T-helper 2 cell treated with Interferon-gamma antibody and Interleukin-4, amounts not matched to agents 100 ng/mL and 5 ng/mL, for 36 hours (primary cell): ENCODE measurements at places on chromosomes 5 and 9. TPM values are rescaled to one million over a fixed set of nuclear protein-coding genes. Genes with fewer than 3 reads are reported as not detected.

PCDHGA9 gene
- 0.25 and 0.34 TPM in 2 replicates for total RNA-seq

GFI1B gene
- total RNA-seq, result not detected in 2 replicates

OR1Q1 gene
- not detected in 2 replicates for total RNA-seq

PURA gene
- total RNA-seq, result 10.9 and 12.7 TPM in 2 replicates

NUTM2F gene
- not detected in 2 replicates for total RNA-seq

NRARP gene
- 1.5 and 1.7 TPM in 2 replicates for total RNA-seq

RELL2 gene
- 20.1 and 21.1 TPM in 2 replicates for total RNA-seq

C9orf50 gene
- not detected in 2 replicates for total RNA-seq

IPO11 gene
- 33.1 and 33.7 TPM in 2 replicates for total RNA-seq

ADGRD2 gene
- not detected in 2 replicates for total RNA-seq

IFNB1 gene
- total RNA-seq, result not detected in 2 replicates

SPRY4 gene
- total RNA-seq, result 0.23 and 0.25 TPM in 2 replicates

FOXE1 gene
- 0.05 and 0.07 TPM in 2 replicates for total RNA-seq

SH3GL2 gene
- not detected in 2 replicates for total RNA-seq

DMRT3 gene
- total RNA-seq, result not detected in 2 replicates

FYB1 gene
- 193 and 203 TPM in 2 replicates for total RNA-seq

SLC34A1 gene
- total RNA-seq, result 0.07 and 0.11 TPM in 2 replicates

SOX30 gene
- 0.11 and 0.16 TPM in 2 replicates for total RNA-seq

ANKRD31 gene
- 0.16 and 0.18 TPM in 2 replicates for total RNA-seq
